ENCODE measurements at places on chromosomes 7 and 10.

DNA sequence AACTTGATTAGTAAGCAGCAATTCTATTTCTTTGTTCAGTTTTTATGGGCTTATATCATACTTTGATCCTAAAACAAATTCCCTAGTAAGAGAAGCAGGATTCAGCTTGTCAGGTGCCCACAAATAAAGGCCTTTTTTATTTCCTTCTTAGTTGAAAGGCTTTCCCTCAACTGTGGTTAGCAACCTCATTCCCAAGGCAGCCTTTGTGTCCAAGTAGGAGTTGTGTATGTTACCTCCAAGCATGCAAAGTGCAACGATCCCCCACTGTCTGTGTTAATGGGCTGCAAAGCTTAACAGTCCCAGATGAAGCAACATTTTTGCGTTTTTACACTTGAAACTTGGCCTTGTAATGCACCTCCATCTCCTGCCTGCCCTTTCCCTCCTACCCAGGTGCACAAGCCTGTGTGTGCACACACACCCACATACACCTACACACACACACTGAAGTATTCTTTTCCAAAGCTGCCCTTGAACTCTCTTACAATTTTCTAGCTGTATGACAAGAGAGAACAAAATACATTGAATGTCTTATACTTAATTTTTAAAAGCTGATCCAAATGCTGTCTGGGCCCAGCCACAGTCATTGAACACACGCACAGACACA lies 278.2 kb downstream of the SNX13 start:
- DNase-seq, result no peak

DNA sequence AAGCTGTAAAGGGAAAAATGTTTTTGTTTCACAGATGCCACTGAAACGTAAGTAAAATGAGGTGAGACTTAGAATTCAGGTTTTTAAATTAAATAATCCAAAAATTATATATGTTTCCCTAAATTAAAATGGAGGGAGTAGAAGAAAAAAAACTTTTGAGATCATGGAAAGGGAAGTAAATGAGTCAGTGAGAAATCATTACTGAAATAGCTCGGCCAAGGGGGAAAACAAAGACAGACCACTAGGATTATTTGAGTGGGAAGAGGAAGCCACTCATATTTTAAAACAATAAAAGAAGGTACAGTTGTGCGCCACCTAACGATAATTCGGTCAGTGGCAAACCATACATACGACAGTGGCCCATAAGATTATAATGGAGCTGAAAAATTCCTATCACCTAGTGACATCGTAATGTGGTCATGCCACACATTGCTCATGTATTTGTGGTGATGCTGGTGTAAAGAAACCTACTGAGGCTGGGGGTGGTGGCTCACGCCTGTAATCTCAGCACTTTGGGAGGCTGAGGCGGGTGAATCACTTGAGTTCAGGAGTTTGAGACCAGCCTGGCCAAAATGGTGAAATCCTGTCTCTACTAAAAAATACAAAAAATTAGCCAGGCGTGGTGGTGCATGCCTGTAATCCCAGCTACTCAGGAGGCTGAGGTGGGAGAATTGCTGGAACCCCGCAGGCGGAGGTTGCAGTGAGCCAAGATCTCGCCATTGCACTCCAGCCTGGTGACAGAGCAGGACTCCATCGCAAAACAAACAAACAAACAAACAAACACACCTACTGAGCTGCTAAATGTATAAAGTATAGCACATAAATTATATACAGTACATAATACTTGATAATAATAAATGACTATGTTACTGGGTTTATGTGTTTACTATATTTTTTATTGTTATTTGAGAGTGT lies 64.7 kb downstream of the MKX start:
- DNase-seq, result no peak

GRCh38 chr10:79285315-79286197 lies 61.7 kb upstream of the PPIF start:
- DNase-seq, result no peak

DNA sequence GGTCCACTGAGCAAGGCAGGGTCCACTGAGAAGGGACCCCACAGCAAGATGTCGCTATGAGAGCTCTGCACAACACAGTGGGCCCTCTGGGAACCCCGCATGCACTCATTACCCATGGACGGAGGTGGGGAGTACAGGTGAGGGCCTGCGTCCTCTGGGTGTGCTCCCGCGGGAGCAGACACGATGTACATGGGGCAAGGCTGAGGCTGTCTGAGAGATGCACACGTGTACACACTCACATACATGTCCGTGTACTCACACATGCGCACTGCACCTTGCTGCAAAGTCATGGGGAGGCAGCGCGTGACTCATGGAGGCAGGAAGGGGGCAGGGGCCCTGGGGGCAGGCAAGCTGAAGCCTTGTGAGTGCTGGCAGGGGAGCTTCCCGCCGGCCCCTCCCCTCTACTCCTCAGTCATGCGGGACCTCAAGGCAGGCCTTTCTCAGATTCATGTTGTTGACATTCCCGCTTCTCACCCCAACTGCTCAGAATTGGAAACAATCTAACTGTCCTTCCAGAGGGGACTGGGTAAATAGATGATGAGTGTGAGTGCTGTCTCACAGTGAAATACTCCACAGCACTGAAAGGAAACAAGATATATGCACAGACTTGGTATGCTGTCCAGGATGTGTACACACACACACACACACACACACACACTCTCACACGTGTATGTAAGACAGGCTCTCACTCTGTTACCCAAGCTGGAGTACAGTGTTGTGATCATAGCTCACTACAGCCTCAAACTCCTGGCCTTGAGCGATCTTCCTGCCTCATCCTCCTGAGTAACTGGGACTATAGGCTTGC lies 40.0 kb downstream of the GOLGA7B start:
- no peak for DNase-seq

DNA sequence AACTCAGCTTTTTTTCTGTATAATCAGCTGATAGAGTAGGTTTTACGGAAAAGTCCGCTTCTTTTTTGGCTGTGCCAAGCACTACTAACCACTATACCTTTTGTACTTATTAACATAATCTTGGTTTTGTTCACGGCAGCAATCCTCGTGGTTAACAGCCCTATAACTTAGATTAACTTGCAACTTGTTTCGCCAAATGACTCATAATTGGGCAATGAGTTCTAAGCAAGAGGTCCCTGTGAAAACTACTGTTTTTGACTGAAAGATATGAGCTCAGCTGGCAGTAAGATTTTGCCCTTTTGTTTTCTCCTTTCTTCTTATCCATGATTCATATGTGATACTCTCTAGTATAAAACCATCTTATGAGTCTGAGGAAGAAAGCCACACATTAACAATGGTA lies 345.0 kb upstream of the PCDH15 start:
- no peak for DNase-seq

GRCh38 chr7:25597946-25598345 lies 369.7 kb upstream of the NPVF start:
- DNase-seq, result no peak

DNA sequence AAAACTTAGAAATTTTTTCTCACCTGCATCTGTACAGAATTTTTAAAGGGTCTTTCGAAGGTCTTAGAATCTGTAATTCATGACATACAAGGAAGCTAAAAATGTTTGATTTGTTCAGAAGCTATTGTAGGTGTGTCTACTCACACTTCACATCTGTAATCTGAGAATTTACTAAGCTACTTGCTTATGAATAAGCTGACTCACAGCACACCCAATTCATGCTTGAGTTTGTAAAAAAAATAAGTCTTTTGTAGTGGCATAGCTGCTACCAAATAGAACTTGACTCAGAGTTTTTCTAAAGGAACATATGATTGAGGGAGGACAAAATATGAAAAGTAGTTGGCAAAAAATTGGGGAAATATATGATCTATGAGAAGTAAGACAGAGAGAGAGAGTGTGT lies 12.7 kb upstream of the AGR2 start:
- no peak for DNase-seq

DNA sequence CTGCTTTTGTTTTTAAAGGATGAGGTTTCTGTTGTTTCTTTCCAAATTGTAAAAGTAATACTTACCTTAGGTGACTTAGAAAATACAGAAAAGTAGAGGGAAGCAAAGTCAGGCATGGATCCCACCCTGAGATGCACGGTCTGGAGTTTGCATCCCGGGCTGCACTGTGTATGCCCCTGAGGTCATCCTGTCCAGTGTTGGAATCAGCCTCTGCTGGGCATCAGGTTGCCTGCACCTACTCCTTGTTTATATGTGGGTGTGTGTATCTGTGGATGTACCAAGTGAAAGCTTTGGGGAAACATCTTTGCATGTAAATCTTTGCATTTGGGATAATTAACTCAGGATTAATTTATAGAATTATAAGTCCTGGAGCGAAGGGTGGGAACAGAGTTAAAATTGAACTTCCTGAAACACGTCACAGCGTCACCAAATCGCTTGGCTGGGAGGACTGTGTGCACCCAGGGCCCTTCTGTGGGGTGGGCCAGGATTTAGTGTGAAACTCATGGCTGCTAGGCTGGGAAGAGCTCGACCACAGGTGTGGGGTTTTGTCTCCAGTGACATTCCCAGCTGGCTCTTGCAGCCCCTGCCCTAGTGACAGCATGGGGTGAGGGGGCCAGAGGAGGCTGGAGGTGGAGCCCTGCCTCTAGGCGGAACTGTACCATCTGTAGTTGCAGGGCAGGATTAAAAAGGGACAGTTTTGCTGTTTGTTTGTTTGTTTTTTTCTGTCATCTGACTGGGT lies 27.9 kb downstream of the GTF2IRD1 start:
- DNase-seq, result no peak

- no peak for DNase-seq
Observed at GRCh38 chr10:79331709-79332108, 15.6 kb upstream of the PPIF start.

DNA sequence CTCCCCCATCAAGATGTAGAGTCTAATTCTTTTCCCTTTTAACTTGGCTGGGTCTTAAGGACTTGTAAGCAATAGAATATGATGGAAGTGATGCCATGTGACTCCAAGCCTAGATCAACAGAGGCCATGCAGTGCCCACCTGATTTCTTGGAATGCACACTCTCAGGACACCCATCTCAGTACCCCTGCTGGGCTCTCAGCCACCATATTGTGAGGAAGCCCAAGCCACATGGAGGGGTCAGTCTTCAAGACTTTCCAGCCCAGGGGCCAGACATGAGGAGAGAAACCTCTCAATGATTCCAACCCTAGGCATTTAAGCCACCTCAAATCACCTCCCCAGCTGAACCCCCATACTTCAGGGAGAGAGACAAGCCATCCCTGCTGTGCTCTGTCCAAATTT lies 62.2 kb upstream of the CARD11 start:
- DNase-seq, result no peak

- DNase-seq, result no peak
Observed at GRCh38 chr7:159004411-159004810, 140.3 kb downstream of the VIPR2 start.

GRCh38 chr10:33861016-33861704 lies 526.7 kb upstream of the NRP1 start:
- DNase-seq, result no peak

- DNase-seq, result peak; percentile 30
Observed at GRCh38 chr7:95758187-95758586, 14.2 kb upstream of the DYNC1I1 start.

DNA sequence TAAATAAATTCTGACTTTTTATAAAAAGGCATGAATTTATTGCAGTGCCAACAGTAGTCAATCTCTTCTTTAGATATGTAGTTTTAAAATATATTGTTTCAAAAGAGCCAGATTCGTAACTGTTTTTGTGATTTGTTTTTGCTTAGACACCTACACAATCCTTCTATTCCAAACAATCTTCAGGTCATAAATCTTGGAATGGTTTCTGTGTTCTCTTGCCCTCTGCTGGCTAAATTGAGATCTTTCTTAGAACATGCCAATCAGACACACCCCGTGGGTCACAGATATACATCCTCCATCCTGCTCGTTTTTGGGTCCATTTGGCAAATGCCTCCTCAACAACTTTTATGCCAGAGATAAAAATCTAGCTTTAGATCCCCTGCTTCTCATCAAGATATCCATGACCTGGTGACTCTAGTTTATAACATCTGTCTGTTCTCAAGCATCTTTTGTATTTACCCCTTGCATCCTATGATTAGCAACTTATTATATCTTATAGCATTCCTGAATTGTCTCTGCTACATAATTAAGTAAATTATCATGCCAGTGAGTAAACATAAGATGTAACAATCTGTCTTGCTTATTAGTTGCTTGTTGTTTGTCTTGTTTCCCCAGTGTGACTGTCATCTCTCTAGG lies 35.3 kb upstream of the IFRD1 start:
- no peak for DNase-seq

- no peak for DNase-seq
Observed at GRCh38 chr7:150686030-150686631, 625 bp downstream of the GIMAP2 start.

DNA sequence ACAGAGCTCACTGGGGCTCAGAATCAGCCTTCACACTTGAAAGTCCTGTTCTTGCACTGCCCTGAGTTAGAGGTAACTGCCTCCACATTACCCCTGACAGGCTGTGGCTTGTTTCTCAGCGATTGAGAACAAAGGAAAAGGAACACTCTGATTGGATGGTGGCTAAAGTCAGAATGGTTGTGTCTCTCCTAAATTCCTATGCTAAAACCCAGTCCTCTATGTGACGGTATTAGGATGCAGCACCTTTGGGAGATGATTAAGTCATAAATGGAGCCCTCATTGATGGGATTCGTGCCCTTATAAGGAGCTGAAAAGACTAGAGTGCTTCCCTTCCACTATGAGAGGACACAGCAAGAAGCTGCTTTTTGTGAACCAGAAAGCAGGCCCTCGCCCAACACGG lies 38.9 kb upstream of the DGKI start:
- DNase-seq, result no peak

DNA sequence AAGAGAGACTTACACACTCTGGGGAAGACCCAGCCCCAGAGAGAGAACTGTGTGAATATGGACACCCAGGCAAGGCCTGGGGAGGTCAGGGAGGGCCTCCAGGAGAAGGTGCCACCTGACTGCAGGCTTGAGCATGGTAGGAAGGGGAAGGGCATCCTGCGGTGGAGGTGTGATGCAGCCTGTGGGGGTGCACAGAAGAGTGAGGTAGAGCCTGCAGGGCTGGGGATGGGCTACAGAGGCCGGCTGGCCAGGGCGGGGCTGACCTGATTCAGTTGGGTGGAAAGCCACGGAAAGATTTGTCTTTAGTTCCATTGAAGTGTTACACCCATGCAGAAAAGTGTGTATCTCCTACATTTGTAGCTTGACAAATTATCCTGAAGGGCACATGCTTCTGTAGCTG lies 47.6 kb downstream of the ZMIZ1 start:
- DNase-seq, result no peak

DNA sequence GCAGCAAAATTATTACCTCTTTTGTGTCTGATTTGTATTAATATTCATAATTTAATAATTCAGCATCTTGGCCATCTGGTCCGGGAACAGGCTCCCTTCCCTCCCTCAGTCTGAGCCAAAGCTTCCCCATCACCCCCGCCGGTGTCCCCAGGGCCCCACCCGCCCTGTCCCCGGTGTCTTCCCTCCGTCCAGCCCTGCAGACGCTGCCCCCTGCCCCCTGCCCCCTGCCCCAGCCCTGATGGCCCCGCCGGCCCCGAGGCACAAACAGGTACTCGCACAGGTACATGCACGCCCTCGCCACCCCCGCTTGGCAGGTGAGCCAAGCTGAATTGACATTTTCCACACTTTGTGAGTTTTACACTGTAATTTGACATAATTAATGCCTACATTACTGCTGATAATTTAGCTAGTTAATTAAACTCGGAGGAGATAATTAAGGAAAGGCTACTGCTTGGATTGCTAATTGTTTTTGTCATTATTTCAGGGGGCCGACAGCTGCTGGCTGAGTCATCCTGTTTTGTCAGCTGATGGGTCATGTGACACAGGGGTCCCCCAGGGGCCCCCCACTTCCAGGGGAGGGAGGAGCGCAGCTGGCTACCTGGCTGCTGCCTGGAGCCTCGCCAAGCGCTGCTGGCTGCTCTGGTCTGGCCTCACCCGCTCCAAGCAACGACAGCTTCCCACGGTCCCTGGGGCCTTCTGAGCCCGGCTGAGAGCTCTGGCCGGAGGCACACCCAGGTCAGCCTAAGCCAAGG lies 36.6 kb downstream of the MICALL2 start:
- peak; percentile 83 for DNase-seq

Data from DMS79 (cell line).